ENCODE measurements at places on chromosomes 13 and 19.

GRCh38 chr13:67238277-67238859, 8.2 kb upstream of the PCDH9 start:
- no peak for DNase-seq

DNA sequence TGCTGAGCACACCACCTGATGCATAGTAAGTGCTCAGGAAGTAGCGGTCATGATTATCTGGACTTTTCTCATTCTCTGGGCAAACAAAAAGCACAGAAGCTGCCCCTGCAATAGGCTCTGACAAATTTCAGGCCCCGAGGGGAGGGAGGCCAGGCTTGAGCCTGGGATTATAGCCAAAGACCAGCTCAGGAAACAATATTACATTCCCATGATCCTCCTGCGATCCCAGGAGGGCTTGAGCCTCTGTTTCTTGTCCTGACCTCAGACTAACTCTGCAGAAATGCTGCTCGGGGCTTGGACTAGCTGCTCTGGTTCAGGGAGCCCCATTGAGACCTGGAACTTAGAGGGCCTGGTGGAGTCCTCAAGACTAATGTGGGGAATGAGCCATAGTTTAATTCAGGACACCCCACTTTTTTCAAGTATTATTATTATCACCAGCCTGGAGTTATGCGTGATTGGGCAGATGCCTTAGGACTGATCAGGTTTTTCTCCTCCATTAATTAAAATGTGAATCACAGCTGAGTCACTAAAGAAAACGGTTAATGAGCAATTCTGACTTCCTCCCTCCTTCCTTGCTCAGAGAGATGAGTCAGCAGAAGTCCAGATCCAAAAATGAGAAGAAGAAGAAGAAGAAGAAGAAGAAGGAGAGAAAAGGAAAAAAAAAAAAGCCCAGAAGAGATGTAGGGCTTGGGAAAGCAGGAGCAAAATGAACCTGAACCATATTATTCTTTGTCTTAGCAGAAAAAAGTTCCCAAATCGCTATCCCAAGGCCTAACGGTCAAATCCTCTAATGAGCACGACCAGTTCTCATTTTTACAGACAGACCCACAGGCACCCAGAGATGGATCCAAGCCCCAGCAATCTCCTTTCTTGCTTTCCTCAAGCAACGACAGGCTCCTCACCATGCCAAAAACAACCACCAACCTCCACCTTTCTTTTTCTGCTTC, 107.2 kb downstream of the CACNA1A start:
- DNase-seq, result no peak

GRCh38 chr19:3336680-3337523, 29.5 kb upstream of the NFIC start:
- DNase-seq, result peak; percentile 50

DNA sequence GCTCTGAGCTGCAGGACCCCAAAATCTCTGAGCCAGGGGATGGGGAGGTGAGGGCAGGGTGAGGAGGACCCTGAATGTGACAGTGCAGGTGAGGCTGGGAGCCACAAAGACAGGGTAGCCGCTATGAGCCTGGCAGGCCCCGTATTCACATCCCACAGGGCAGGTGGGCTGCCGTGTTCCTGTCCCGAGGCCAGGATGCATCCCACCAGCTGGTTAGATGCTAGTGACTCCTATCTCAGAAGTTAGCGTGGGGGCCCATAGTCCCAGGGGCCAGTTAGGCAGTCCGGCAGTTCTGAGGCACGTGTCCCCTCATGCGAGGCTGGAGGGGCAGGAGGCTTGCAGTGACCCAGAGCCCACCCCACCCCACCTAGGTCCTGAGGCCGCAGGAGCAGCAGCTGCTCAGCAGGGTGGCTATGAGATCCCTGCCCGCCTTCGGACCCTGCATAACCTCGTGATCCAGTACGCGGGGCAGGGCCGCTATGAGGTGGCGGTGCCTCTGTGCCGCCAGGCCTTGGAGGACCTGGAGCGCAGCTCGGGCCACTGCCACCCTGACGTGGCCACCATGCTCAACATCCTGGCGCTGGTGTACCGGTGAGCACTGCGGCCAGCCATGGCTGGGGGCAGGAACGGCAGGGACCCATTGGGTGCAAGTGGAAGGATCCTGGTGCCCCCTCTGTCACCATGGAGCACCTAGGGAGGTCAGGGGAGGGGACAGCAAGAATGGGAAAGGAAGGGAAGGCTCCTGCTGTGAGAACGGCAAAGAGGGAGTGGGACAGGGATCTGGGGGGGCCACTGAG, 7.2 kb downstream of the KLC3 start:
- DNase-seq, result no peak

Data from omental fat pad (tissue), 4 donors.